Right atrium auricular region (tissue), 2 donors: ENCODE measurements at places on chromosomes 5 and 9. TPM values are rescaled to one million over a fixed set of nuclear protein-coding genes. Genes with fewer than 3 reads are reported as not detected.

DNA sequence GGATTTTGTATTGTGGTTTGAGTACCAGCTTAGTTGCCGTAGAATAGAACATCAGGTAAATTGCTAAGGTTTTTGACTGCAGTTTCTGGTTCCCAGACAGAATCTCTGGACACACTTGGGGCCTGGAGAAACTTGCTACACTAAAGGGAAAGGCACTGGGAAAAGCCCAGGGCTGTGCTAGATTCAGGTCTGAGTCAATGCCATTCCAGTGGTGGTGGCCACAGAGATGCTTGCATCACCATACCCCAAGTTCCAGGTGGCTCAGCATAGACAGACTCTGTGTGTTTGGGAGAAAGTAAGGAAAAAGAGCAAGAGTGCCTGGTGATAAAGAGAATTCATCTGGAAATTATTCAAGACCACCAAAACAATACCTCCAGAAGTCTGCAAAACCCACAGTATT is 120.6 kb downstream of the HMHB1 start:
- no peak overlapping the region for H3K27ac ChIP-seq
- no peak for DNase-seq
- H3K4me3 ChIP-seq = no peak overlapping the region
- no peaks in the 10 kb centered on the region for H3K36me3 ChIP-seq

DNA sequence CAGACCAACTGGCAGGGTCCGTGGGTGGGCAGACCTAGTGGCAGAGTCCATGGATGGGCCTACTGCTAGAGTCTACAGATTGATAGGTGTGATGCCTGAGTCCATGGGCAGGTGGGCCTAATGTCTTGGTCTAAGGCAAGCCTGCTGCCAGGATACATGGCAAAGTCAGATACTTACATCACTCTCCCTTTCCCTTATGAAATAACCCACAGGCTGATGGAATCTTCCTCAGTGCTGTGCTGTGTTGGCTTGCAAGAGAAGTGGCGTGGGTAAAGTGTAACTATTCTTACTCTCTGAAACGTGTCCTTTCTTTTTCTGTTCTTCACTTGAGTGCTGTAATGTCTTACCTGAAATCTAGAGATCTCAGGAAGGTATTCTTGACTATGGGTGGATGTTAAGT is 67.3 kb upstream of the ADRB2 start:
- H3K4me1 ChIP-seq = no peaks in the 10 kb centered on the region
- no peaks in the 10 kb centered on the region for H3K27me3 ChIP-seq
- no peak overlapping the region for H3K27ac ChIP-seq

DNA sequence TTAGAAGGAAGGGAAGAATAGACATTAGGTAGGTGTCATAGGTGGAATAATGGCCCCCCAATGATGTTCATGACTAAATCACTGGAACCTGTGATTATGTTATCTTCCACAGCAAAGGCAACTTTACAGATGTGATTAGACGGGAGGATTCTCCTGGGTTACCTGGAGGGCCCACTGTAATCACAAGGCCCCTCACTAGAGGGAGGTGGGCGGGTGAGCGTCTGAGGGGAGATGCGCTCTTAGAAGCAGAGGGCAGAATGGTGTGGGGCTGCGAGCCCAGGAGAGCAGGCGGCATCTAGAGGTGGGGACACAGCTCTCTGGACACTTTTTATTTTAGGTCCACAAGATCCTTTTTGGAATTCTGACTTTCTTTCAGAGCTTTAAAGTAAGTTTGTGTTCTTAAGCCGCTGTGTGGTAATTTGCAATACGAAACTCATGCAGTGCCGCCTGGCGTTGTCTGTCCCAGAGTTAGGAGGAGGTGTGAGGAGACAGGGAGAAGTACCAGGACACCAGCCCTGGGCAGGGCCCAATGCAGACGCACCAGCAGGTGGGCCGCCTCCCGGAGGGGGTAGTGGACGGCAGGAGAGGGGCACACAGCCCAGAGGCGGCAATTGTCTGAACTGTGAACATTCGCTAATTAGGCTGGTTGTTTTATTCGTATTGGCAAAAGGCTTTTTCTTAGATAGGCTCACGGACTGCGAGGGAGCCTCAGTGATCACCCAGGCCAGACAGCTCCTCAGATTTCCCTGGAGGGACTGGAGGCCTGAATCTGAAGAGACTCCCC is 51.1 kb upstream of the FANCC start:
- no peaks in the 10 kb centered on the region for H3K36me3 ChIP-seq
- H3K4me3 ChIP-seq = no peak overlapping the region
- H3K4me1 ChIP-seq = no peaks in the 10 kb centered on the region
- H3K27me3 ChIP-seq = no peaks in the 10 kb centered on the region
- DNase-seq = no peak
- H3K27ac ChIP-seq = no peak overlapping the region

HIGD2A gene
- total RNA-seq = 249 TPM

STOM gene
- 173 TPM for total RNA-seq

PHYHD1 gene
- 21.3 TPM for total RNA-seq

DNA sequence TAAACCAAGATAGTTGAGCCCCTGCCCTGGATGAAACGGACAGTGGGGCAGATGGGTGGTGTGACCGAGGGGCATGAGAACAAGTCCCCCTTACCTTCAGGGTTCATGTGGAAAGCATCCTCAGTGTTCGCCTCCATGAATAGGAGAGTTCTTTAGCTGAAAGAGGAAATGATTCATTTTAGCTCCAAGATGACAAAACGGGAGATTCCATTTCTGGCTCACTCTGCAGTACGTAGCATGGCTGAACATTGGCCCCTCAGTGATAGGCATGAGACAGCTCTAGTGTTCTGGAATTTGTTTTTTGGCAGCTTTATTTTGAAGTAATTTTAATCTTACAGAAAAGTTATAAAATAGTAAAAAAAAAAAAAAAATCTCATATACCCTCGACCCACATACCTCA is 70.2 kb upstream of the AGXT2 start:
- H3K4me1 ChIP-seq = no peaks in the 10 kb centered on the region
- no peak for DNase-seq
- no peak overlapping the region for H3K27ac ChIP-seq
- no peak overlapping the region for H3K4me3 ChIP-seq
- no peaks in the 10 kb centered on the region for H3K36me3 ChIP-seq

DIMT1 gene
- 23.0 TPM for total RNA-seq
